NCI-H526 (cell line): ENCODE measurements at places on chromosomes 4 and X.

DNA sequence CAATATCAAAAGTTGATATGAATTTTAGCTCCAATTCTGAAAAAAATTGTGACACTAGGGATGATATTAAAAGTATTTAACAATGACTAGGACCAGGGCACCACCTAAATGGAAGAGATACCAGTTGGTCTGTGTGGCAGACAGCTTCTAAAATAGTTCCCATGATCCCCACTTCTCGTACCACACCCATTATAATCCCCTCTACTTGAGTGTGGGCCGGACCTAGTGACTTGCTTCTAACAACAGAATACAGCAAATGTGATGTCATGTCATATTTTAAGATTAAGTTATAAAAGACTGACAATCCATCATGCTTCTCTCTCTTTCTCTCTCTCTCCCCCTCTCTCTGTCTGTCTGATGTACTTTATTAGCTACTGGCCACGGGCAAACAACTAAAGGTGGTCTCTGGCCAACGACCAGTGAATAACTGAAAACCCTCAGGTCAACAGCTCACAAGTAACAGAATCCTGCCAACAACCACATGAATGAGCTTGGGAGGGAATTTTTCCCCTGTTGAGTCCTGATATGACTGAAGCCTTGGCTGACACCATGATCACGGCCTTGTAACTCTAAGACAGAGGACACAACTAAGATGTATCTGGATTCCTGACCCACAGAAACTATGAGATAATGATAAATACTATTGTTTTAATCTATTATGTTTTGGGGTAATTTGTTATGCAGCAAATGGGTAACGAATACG is 34.4 kb downstream of the FAM13A start:
- DNase-seq: no peak

DNA sequence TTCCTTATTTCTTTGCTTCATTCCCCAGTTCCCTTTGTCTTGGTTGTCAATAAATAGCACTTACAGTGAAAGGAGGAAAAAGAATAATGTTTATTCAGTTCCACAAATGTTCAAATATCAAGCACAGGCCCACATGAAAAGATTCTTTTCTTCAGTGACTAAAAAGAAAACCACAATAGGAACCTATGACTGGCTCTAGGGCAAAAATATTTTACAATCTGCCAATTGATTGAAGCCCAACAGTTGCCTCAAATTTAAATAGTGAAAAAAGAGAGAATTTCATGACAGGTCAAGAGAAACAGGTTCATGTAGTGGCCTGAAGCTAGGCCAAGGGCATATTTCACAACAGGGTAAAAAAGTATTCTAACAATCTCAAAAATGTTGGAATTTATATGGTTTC is 553.8 kb downstream of the CENPC start:
- DNase-seq: no peak

GRCh38 chr4:174437324-174437723 is 85.0 kb downstream of the HPGD start:
- no peak for DNase-seq

DNA sequence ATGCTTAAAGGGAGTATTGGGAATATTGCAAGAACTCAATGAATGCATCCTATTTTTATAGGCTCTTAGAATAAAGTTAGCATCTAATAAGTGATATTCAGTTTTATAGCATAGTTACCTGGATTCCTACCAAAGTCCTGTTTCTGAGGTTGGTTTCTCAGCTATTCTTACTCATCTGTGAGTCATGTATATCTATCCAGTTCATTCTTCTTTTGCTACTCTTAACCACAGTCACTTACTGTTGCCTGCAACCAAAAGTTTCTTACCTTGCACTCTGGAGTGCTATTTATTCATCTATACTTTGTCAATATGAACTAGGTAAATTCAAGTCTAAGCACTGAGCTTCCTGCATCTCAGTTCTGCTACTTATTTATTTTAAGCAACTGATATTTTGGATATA is 322.5 kb downstream of the HS3ST1 start:
- no peak for DNase-seq

- no peak for DNase-seq
These were observed 144.8 kb downstream of the TLL1 start for GRCh38 chr4:166017804-166018203.

DNA sequence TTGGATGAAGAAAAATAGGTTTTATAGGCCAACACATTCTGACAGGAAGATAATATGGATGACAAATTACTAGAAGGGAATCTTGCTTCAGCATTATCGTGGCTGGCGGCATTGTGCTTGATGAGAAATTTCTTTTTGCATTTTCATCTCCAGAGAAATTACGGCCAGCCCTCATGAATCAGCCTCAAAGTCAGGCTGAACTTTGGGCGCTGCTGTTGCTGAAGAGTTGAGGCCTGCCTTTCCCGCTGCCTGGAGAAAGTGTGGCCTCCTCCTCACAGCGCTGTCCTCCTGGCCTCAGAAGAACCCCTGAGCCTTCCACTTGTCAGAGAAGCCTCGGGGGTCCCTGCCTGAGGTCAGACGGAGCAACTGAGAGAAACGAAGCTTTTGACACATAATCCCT is 272.4 kb upstream of the KCNIP4 start:
- no peak for DNase-seq

GRCh38 chr4:76780781-76781697 is 116.9 kb downstream of the SOWAHB start:
- DNase-seq: no peak
